T-helper 22 cell (primary cell): ENCODE measurements at places on chromosomes 2 and 18.

GRCh38 chr2:190079160-190079559, 16.6 kb upstream of the MSTN start:
- no peak for DNase-seq

DNA sequence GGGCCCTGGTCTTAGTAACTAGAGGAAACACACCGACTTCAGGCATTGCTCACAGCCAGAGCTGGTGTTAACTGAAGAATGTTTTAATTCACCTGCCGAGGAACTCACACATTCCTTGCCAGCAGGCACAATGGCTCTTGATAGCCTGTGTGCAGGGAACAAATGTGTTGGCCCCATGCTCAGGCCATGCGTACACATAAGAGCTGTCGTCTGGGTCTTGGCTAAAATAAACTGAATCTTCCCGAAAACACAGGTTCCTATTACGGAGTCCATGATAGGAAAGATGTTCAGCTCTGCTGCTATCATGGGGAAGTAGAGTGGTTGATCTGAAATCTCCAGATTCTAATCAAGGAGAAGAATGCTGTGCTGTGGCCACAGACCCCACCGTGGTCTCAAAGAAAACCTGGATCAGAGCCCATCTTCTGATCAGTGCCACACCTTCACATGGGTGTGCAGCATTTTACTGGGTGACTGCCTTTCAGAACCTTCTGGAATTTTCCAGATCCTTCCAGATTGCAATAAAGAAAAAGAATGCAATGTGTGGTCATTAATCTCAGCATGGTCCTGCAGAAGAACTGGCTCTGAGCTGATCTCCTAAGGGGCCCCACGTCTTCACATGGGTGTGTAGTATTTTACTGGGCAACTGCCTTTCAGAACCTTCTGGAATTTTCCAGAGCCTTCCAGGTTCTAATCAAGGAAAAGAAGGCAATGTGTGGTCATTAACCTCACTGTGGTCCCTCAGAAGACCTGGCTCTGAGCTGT, 17.2 kb downstream of the MBP start:
- DNase-seq: no peak

DNA sequence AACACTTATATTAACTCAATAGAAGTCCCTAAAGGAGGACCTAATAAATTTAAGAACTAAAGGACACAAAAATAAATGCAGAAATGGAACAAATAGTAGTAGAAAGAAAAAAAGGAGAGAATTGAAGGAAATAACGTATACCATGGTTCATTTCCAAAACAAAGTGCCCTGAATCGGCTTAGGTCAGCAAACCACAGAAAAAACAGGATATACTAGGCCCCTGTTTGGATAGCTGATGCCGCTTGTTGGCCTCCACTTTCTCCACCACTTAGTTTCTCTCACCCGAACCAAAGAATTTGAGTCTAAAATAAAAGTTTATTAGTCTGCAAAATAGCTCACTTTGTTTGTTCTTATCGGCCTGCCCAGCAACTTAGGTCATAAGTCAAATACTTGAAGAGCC, 100.4 kb downstream of the HIBCH start:
- DNase-seq: no peak

- DNase-seq: no peak
Measured at GRCh38 chr2:240590681-240591111, 4.2 kb downstream of the CAPN10 start.

DNA sequence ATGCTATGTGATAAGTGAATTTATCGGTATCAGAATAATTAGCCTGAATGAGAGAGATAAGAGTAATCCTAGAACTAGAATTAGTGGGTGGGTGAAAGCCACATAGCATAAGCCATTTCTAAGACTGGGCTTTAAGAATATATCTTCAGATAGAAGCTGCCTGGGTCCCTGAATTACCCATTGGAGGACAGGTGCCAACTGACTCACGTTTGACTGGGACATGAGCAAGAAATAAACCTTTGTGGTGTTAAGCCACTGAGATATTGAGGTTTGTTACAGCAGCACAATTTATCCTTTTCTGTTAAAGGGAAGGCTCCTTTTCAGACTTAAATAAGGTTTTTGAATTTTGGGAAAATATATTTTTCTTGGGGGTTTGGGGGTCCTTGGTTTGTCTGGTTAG, 95.9 kb downstream of the POLE4 start:
- DNase-seq: no peak

- no peak for DNase-seq
Measured at GRCh38 chr2:72785517-72785916, 40.3 kb downstream of the EXOC6B start.

- no peak for DNase-seq
Measured at GRCh38 chr2:86139981-86140380, 33.9 kb downstream of the PTCD3 start.

- no peak for DNase-seq
Measured at GRCh38 chr18:58591286-58591685, 37.6 kb downstream of the ALPK2 start.

DNA sequence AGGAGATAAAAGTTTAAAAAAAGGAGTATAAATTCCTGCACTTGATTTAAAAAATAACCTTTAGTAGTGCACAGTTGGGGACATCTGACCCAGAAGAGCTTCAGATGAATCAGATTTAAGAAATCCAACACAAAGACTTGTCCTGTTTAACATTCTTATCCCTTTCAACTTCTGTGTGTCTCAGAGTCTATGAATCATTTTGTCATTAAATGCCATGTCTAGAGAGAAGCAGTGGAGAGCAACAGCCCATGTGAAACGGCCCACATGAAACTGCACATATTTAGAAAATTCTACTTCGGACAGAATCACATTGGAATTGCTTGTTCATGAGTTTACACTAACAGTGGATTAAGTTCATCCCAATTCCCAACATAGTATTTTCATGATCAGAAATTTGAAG, 278.6 kb downstream of the SLC8A1 start:
- DNase-seq: no peak

DNA sequence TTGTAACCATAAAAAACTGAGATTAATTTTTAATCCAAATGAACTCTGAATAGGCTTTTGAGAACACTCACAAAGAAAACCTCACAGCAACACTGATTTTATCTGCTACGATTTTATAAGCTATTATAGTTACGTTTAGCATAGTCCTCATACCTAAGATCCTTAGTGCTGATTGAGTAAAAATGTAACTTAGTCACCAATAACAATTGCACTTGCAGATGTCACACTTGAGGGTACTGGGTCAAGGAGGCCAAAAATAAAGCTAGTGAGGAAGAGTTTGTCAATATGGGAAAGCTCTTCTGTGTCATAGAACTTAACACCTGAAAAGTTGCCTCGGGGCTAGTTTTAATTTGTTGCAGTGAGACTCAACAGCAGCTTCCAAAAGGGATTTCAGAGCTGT, 706.5 kb upstream of the FAM98A start:
- DNase-seq: no peak

DNA sequence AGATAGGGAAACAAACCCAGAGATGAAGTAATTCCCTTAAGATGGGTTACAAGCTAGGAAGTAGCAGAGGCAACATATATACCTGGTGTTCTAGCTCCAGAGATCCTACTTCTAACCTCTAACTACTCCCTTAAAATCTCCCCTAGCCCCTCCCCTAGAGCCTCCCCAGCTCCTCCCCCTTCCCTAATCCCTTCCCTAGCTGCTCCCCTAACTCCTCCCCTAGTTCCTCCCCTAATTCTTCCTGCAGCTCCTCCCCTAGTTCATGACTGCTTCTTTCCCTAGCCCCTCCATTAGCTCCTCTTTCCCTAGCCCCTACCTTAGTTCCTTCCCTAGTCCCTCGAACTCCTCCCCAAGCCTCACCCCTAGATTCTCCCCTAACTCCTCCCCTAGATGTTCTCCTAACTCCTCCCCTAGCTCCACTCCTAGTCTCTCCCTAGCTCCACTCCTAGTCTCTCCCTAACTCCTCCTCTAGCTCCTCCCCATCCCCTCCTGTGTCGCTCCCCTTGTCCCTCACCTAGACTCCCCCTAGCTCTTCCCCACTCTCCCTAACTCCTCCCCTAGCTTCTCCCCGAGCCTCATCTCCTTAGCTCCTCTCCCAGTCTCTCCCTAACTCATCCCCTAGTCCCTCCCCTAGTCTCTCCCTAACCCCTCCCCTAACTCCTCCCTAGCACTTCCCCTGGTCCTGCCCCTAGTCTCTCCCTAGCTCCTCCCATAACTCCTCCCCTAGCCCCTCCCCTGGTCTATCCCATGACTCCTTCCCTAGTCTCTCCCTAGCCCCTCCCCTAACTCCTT, 108.9 kb downstream of the CD226 start:
- DNase-seq: no peak

DNA sequence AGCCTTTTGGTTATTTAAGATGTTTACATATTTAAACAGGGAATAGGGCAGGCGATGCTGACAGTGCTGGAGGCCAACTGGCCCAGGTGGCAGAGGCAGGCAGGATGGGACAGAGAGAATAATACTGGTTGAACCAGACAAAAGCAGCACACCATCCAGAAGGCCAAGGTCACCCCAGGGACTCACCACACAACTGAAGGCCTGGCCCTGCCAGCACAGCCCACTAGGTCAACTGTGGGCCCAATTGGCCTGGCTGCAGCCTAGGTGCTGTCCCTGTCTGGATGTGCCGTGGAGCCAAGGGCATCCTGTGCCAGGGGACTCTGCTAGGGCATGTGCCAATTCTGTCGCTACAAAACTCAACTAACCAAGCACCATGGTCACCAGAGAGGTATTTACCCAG, 69.2 kb downstream of the RNF152 start:
- DNase-seq: no peak

DNA sequence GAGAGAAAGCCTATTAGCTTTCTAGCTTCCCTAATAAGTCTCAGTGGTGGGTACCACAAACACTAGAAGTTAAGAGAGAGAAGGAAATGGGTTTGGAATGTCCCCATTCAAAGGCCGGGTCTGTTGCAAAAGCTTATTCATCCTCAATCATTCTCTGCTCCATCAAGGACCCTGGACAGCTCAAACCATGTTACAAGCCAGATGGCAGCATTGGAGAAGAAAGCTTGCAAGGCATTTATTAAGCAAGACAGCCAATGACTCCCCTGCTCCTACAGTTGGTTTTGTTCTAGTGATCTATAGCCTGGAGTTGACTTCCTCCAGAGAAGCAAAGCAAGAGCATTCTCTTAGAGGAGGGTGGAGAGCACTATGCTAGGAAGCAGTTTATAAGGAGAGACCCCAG, 86.9 kb upstream of the LMAN1 start:
- no peak for DNase-seq

- DNase-seq: no peak
Measured at GRCh38 chr2:222301053-222301795, 2.4 kb upstream of the PAX3 start.

DNA sequence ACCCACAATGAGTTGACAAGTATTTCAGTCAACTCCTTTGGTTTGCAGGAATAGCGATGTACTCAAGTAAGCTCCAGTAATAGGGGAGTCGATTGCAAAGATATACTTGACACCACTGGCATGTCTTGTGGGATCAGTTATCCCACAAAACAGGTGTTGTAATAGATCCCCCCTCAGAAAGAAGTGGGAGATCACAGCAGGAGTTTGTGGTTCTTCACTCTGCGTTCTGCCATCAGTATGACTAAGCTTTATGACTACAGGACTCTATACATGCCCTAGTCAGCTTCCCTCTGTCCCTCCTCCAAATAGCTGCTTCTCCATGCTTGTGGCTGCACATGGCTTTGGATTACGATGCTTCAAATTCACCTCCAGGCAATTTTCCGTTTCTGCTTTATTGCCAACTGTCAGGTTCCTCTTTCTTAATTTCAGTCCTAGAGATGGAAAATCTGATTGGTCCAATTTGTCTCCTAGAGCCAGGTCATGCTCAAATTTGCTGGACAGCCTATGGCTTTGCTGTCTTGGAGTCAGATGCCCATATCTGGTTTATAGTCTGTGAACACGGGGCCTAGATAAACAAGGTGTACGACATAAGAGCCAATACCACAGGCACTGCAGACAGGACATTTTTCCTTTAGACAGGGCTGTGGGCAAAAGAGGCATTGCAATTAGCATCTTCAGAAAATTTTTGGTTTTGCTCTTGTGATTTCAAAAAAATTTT, 221.7 kb downstream of the PAX3 start:
- DNase-seq: no peak

DNA sequence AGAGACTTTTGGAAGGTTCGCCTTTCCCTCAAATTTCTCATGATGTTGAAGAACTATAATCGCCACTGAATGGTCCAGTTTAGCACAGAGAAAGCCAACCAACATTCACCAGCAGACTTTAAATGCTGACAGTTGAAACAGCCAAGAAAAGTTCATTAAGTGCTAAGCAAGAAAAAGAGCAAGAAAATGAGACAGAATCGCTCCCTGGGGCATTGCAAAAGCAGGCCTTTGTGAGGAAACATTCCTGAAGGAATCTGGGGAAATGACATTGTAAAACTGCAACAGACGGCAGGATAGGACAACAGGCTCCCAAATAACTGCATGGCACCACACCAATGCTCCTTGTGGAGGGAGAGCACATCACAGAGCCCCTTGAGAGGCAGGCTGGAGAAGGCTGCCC, 269.3 kb upstream of the ID2 start:
- no peak for DNase-seq

DNA sequence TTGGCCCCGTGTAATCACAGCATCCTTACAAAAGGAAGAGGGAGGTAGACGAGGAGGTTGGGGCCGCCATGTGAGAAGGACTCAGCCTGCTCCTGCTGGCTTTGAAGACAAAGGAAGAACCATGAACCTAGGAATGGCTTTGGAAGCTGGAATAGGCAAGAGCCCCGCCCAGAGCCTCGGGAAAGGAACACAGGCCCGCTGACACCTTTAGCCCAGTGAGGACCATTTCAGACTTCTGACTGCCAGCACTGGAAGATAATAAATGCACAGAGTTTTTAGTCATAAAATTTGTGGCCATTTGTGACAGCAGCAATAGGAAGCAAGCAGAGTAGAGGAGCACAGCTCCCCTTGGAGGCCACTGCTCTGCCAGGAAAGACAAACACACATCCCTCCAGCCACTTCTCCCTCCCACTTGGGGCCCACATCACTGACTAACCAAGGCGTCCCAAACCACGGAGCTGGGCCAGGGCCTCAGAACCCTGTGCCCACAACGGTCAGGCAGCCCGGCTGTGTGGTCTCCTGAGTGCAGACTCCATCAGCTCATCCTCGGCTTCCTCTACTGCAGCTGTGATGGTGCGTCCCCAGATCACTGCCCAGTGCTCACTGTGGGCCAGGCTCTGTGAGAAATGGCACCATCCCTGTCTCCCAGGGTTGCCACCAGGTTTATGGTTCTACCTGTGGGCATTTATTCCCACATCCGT, 39.7 kb downstream of the TFCP2L1 start:
- DNase-seq: no peak

- DNase-seq: no peak
Measured at GRCh38 chr2:17877811-17878280, 621 bp upstream of the KCNS3 start.

GRCh38 chr18:34632321-34632720, 77.8 kb upstream of the DTNA start:
- DNase-seq: no peak
